NCI-H1417 treated with DMSO at 0.1 percent for 48 hours (cell line): ENCODE measurements at places on chromosomes 3 and 15.

- DNase-seq, result no peak
Measured at GRCh38 chr3:193010191-193010590, 92.5 kb upstream of the MB21D2 start.

- DNase-seq, result no peak
Measured at GRCh38 chr15:45030743-45031142, 7.7 kb downstream of the SORD start.

GRCh38 chr3:139394116-139394515 lies 4.7 kb upstream of the COPB2 start:
- DNase-seq, result no peak

DNA sequence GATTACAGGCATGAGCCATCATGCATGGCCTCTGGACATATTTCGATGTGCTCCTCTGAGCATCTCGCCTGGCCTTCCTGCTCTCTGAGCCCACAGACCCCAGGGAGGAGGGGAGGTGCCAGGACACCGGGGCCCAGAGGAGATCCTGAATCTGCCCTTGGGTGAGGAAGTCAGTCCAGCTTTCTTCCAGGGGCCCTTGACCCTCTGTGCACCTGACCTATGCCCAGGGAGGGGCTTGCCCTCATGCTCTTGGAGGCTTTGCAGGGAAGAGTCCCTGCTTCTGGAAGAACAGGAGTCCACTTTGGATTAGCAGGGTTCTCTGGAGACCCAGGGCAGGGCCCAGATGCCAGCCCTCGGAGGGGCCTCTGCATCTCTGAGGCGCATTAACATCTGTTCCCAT lies 1.4 kb downstream of the ACSBG1 start:
- DNase-seq, result no peak

DNA sequence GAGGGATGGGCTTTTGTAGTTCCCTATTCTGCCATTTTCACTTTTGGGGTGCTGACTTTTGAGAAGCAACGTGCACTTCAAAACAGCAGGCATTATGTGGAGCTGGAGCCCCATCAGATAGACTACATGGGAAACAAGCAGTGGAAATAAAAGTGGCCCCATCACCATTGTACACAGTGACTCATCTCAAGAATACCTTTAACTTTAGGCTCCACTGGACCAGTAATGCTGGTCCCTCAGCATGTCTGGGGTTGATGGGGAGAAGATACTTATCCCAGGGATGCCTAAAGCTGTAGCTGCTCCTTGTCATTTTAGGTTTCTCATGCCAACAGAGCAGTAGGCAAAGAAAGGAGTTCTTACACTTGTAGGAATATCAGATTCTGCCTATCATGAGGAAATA lies 45.0 kb downstream of the LSM3 start:
- DNase-seq, result no peak

DNA sequence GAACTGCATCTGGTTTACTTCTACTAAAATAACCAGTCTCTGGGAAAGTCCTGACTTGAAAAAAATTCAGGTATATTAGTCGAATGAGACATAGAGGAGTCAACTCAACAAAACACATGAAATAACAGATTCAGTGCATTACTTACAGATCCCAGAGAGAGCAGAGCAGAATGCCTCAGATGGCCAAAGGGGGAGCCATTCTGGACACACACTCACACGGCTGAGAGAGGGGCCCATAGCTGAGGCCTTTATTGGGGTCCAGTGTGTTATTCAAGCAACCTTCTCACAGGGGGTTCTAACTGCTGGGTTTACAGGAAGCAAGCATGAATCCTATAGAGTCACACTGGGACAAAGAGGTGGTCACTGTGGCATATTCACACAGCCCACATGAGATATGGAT lies 135.1 kb upstream of the SNRPN start:
- no peak for DNase-seq

DNA sequence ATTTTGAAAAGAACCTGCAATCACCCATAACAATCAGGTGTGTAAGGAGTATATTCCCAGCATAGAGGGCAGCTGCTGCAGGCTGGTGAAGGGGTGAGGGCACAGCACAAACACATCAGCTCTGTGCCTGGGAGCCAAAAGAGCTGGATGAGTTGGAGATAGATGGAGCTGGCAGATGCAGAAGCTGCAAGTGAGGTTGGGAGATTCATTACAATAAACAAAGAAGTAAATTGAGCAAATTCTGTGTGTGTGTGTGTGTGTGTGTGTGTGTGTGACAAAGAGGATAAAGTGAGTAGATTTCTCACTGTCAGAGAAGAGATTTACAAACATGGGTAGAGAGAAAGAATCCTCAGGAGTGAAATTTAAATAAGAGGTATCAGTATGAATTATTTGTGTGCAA lies 994.7 kb downstream of the EPHA3 start:
- DNase-seq, result no peak

- no peak for DNase-seq
Measured at GRCh38 chr15:69237718-69238117, 61.0 kb upstream of the PAQR5 start.

GRCh38 chr3:53940623-53941022 lies 49.0 kb upstream of the SELENOK start:
- DNase-seq, result no peak

DNA sequence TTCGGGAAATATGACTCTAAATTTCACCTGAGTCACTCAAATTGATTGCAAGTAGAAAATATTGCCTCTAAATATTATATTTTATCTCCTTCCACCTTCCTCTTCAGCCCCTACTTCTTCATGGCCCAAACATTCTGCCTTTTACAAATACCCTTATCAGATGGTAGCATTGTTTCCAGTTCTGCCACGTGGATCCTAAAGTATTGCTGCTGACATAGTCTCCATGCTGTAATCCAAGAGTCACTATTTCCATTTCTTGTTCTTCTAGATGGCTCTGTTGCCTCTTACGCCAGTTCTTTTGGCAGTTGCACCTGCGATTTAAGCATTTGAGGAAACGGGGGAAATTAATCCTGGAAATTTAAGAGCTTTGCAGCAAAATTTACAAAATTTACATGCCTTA lies 13.6 kb downstream of the LMOD3 start:
- DNase-seq, result no peak

DNA sequence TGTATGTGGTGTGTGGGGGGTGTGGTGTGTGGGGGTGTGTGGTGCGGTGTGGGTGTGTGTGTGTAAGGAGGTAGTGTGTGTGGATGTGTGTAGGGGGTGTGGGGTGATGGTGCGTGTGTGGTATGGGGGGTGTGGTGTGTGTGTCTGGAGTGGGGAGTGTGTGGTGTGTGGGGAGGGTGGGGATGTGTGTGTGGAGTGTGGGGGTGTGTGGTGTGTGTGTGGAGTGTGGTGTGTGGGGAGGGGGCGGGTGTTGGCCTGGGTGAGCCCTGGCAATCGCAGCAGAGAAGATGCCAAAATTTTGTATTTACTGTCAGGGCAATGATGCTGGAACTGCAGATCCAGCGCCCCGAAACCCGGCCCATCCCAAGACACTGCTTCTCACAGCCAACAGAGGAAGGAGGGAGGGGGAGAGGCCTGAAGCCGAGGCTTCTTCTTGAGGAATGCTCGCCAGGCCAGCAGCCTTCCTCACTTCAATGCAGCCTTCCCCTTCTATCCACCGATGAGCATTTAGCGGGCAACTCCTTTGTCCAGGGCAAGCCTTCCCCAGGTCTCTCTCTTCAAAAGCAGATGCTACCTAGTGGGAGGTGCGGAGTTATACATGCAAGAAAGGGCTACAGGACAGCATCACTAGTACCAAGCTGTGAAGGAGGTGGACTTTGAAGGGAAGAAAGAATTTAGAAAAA lies 11.9 kb upstream of the SRP14 start:
- no peak for DNase-seq

- DNase-seq, result no peak
Measured at GRCh38 chr3:196260784-196261183, 26.7 kb downstream of the PCYT1A start.

DNA sequence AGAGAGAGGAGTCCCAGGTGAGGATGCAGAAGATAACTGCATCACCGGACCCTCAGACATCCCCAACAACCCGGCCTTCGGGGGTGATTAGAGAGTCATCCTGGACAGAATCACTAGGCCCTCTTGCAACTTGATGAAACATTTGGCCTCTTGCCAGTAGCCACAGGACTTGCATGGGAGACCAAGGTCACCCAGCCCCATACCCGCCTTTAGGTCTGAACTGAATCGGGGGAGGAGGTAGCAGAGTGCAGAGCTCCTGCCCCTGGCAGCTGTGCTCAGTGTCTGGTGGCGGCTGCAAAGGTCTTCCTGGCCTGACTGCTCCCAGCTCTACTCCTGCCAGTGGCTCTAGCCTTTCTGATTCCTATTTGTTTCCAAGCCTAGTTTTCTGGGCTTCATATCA lies 12.4 kb downstream of the PIF1 start:
- no peak for DNase-seq
